Skin of body (tissue), 3 donors: ENCODE measurements at places on chromosomes 3 and 15. TPM values are rescaled to one million over a fixed set of nuclear protein-coding genes. Genes with fewer than 3 reads are reported as not detected.

The AGBL1 gene
- total RNA-seq, result 4.8 TPM

The ADAMTSL3 gene
- 16.9 TPM for total RNA-seq

The AMT gene
- total RNA-seq, result 6.7 TPM

GRCh38 chr3:82610236-82610635 lies 848.8 kb upstream of the GBE1 start:
- DNase-seq, result no peak

DNA sequence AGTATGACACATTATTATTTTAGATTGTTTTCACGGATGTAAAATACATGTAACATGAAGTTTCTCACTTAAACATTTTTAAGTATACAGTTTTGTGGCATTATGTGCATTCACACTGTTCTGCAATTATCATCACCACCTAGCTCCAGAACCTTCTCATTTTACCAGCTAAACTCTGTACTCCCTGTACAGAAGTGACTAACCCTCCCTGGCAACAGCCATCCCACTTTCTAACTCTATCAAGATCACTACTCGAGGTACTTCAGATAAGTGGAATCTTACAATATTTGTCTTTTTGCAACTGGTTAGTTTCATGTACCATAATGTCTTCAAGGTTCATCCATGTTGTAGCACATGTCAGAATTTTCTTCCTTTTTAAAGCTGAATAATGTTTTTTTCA lies 116.3 kb upstream of the IGF1R start:
- no peak for DNase-seq

GRCh38 chr3:88957711-88958439 lies 149.5 kb upstream of the EPHA3 start:
- no peak for DNase-seq

DNA sequence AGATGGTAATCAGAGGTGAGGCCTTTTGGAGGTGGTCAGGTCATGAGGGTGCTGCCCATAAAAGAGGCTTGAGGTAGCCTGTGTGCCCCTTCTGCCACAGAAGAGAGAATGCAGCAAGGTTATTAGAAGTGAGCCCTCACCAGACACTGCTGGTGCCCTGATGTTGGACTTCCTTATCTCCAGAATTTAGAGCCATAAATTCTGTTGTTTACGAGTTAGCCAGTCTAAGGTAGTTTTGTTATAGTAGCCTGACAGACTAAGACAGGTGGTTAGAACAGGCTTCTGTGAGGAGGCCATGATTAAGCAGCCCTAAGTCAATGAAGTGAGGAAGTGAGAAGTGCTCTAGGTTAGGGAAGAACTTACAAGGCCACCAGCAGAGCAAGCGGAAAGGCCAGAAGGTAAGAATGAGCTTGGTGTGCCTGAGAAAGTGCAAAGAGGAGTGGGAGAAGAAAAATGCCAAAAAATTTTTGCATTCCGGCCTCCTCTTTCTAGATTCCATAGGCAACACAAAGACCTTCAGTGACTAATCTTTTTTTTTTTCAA lies 44.2 kb upstream of the STT3B start:
- DNase-seq, result no peak

- DNase-seq, result no peak
Measured at GRCh38 chr15:76674883-76675282, 230.3 kb downstream of the SCAPER start.

DNA sequence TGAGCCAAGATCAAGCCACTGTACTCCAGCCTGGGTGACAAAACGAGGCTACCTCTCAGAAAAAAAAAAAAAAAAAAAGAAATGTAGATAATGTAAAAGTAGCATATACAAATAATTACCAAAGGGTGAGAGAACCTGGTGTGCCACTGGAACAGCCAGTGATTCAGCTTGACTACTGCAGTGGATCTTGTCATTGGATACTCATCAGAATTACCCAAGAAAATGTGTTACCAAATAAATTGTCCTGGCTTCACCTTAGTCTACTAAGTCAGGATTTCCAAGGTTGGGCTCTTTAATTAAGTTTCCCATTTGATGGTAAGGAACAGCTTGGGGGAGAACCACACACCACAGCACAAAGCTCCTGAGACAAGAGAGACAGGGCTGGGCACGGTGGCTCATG lies 1.5 kb downstream of the NICN1 start:
- DNase-seq, result no peak

DNA sequence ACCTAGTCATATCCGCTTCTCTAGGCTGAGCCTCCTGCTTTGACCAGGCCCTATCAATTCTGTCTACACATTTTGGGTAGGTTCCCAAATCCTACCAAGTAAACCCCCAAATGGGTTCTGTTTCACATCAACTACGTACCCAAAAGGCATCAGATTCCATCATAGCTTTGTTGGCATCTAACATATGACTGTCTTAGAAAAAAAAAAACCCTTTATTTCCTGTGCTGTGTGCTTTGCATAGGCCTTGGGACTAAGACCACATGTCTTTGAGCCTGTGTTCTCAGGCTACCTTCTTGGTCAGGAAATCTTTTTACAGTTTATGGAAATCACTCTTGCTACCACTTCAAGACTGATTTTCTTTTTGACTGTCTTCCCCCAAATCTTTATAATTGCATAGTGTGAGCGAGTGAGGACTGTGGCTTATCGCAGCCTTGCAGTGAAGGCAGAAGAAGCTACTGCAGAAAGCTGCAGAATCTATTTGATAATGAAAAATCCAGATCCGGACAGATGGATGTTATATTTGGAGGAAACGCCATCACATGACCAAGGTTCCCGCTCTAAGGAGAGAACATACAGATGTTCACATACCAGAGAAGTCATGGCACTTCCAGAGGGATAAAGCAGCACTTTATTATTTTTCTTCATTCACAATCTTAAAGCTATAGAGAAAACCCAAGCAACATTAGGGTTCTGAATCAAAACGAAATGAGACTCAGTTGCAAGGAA lies 111.2 kb downstream of the EOMES start:
- no peak for DNase-seq
